ENCODE measurements at places on chromosomes 12 and 14.

GRCh38 chr14:71560751-71561150, 371.5 kb upstream of the RGS6 start:
- DNase-seq, result no peak

- DNase-seq, result no peak
These were observed 262.9 kb downstream of the TMEM117 start for GRCh38 chr12:44098786-44099185.

GRCh38 chr14:55901291-55901690, 216.9 kb upstream of the PELI2 start:
- no peak for DNase-seq

DNA sequence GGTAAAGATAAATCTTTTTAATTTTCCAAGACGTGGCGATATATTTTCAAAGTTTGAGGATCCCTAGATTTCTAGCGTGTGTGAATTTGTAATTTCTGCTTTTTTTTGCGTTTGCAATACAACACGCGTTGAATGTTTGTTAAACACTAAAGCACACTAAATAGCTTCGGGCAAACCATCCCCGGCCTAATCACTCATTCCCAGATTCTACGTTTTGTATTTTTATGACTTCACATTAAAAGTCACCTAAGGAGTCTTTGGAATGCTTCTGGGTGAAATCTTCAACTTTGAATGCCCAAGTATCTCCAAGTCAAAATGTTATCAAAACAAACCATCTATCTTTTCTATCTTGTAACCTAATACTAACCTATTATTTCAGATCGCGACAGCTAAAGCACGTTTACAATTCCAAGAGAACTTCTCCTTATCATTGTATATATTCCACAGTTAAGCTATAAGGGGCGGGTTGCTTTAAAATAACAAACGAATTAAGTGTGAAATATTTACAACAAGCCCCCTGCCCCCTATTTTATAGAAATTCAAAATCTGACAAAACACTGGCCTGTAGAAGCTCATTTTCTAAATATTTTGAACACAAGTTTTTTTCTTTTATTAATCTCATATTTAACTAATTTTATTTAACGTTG, 1.1 kb downstream of the ALX1 start:
- no peak for DNase-seq

- DNase-seq, result no peak
These were observed 13.5 kb upstream of the CMKLR1 start for GRCh38 chr12:108352591-108352990.

DNA sequence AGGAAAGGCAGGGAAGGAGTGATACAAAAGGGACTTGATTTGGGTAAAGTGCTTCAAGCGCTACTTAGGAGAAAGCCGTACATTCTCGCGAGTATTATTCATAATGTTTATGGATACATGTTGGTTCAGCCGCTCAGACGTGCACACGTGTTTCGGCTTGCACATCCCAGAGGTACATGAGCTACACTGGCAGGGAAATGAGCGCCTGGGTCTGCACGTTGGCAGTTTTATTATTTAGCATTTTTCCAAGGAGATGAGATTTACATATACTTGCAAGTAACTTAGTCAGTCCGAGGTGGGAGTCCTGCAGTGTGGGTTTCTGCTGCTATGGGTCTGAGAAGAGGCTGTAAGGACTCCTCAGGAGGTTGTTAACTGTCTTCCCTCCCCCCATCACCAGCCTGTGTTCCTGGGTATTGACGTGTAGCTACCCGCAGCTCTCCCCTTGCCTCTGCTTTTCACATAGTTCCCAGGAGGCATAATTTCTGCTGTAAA, 1.5 kb downstream of the PRKCH start:
- DNase-seq, result peak; percentile 61

DNA sequence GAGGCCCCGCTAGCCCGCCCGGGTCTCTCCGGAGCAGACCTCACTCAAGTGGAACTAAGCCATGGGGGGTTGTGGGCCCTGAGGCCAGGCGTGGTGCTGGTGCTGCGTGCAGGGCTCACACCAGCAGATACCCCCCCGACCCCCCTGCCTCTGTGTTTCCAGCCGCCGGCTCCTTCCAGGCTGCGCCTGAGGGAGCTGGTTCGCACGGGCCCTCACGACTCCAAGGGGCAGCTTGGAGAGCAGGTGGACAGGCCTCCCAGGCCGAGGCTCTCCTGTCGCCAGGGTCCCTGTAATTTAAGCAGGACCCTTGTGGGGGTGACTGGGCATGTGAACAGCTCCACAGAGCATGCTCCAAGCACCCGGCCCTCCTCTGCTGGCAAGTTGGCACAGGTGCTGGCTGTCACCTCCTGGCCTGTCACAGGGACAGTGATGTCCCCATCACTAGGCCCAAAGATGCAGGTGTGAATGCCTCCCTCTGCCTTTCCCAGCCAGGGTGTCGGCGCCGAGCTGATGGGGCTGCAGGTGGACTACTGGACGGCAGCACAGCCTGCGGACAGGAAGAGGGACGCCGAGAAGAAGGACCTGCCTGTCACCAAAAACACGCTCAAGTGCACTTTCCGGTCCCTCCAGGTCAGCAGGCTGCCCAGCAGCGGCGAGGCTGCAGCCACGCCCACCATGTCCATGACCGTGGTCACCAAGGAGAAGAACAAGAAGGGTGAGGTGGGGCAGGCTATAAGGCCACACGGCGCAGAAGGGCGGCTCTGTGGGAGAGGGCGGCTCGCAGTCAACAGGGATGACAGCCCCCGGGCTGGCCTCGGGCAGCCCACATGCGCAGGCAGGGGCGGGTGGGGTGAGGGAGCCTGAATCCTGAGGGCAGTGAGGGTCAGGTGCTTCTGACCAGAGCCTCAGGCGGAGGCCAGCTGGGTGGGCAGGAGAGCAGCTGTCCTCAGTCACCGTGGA, 5.9 kb upstream of the TEX22 start:
- DNase-seq, result no peak

DNA sequence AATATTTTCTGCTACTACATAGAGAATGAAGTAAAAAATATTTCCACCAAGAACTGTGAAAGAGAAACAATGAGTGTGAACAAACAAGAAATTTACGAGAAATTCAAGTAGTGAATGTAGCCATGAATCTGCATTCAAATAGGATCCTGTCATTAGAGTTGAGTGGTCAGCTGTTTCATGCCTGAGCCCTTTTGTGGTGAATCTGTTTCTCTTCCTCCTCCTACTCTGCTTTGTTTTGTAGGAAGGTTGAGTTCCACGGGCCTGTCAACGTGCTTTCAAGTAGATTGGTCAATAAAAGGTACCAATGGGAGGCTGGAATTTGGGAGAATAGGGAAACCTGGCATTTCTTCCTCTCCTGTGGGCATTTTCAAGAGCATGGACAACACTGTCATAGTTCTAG, 1749.6 kb upstream of the FLRT2 start:
- no peak for DNase-seq

- no peak for DNase-seq
These were observed 207.2 kb upstream of the SRRM4 start for GRCh38 chr12:118773956-118774723.
